ENCODE measurements at places on chromosomes 12 and 14. TPM values are rescaled to one million over a fixed set of nuclear protein-coding genes. Genes with fewer than 3 reads are reported as not detected.

PIWIL1 gene
- total RNA-seq, result 1.4 TPM

GRCh38 chr14:50047274-50047676 lies 69.1 kb downstream of the VCPKMT start:
- DNase-seq, result no peak

DNA sequence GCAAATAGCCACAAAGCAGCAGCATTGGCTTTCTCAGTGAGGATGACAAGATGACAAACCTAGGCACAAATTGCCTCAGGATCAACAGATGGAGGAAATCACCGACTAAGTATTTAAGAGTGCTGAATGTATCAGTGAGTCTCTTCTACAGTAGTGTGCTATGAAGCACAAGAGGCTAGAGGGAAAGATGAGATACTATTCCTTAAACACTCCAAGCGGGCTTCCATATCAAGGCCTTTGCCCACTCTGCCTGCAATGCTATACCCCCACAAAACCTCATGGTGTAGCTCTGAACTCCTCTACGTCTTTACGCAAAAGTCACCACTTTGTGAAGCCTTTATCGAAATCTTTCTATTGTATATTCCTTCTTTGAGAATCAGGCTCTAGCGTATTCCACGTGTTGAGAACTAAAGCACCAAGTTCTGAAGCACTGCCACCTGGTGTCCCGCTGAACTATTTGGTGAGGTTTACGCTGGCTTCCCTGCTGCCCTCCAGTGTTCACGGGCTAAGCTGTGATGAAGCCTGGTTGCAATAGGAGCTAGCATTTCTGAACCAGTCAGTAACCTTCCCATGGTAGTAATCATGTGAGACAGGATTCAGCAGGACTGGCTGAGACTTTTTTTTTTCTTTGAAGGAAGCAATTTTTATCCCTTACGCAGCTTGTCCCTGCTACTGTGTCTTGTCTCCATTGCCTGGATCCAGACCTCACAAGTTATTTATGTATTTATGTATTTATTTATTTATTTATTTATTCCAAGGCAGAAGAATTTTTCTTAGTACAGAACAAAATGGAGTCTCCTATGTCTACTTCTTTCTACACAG lies 426.5 kb upstream of the OR4E1 start:
- DNase-seq, result peak; percentile 88

DNA sequence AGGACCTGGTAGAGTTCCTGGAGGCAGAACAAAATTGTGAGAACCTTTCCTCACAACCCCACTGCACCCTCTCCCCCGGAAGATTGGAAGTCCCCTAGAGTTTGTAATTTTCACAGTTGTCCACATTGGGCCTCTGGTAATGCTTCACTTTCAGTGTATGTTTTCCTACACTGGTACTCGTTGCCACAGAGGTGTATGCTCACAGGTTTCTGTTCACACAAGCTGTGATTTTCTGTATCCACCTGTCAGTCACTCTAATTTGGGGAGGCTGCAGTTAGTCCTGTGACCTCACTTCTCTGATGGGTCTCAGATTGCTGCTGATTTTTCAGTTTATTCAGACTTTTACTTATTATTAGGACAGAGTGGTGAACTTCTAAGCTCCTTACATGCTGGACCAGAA lies 66.4 kb upstream of the BMP4 start:
- no peak for DNase-seq

DNA sequence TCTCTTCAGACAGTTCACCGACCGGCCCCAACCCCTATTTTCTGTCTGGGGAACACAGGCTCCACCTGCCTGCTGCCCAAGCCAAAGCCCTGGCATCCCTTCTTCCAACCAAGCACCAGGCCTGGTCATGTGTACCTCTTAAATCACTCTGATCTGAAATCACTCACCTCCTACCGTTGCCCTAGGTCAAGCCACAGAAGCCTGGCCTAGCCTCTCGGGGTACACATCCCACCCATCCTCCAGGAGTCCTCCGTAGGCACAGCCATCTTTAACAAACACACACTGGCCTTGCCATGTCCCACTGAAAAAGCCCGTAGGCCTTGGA lies 81.8 kb downstream of the IRF2BPL start:
- DNase-seq, result no peak

- no peak for DNase-seq
Measured at GRCh38 chr12:5456030-5456429, 24.1 kb downstream of the NTF3 start.

IL23A gene
- total RNA-seq, result 6.0 TPM

- no peak for DNase-seq
Measured at GRCh38 chr14:87629788-87630187, 363.2 kb downstream of the GALC start.

- no peak for DNase-seq
Measured at GRCh38 chr12:108565976-108566375, 3.6 kb downstream of the ISCU start.

SP1 gene
- total RNA-seq, result 28.6 TPM

DNA sequence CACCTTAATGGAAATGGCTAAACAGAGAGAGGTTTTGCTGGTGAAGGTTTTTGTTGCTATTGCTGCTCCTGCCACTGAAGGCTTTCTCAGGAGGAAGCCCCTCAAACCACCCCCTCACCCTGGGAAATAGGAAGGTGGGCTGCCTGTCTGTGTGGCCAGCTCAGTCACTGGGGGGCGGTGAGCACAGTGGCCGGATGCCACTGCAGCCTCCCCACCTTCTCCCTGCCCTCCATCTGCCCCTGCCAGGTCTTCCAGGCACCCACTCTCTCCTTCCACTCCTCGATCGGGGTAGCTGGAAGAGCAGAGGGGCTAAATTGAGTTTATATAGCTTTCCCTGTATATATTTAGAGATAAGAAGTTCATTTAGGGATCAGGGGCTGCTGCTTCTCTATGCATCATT lies 80.8 kb downstream of the PAPOLA start:
- no peak for DNase-seq

DNA sequence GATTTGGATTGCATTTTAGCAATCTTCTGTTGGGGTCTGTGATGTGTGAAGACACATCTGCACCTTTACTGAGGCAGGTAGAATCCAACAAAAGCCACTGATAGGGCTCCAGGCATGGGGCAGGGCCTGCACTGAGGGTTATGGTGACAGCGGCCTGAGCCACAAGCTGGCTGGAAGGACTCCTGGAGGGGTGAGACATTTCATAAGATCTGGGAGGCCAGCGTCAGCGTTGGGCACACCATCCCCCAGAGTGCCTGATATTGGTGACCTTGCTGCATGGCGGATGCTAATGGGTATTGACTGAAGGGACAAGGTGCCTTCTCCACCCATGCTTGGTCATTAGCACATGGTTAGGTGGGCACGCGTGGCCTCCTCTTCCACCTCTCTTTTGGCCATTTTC lies 187.6 kb downstream of the CACNA1C start:
- DNase-seq, result no peak

- DNase-seq, result no peak
Measured at GRCh38 chr12:65184176-65184857, 14.9 kb downstream of the LEMD3 start.

DNA sequence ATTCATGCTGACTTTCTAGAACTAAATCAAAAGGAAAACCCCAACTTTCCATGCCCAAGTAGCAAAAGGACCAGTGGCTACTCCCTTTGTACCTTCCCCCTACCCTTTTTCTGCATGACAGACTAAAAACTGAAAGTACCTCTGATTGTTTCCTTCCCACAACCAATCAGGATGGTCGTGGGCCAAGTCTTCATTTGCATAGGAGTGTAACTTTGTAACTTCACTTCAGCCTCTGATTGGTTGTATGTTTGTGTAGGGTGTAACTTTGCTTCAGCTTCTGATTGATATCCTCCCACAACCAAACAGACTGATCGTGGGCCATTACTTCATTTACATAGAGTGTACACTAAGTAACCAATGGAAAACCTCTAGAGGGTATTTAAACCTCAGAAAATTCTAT lies 96.5 kb downstream of the DENND5B start:
- no peak for DNase-seq

- no peak for DNase-seq
Measured at GRCh38 chr12:43015090-43015737, 425.7 kb upstream of the PRICKLE1 start.

RNASE7 gene
- total RNA-seq, result 4.1 TPM

DNA sequence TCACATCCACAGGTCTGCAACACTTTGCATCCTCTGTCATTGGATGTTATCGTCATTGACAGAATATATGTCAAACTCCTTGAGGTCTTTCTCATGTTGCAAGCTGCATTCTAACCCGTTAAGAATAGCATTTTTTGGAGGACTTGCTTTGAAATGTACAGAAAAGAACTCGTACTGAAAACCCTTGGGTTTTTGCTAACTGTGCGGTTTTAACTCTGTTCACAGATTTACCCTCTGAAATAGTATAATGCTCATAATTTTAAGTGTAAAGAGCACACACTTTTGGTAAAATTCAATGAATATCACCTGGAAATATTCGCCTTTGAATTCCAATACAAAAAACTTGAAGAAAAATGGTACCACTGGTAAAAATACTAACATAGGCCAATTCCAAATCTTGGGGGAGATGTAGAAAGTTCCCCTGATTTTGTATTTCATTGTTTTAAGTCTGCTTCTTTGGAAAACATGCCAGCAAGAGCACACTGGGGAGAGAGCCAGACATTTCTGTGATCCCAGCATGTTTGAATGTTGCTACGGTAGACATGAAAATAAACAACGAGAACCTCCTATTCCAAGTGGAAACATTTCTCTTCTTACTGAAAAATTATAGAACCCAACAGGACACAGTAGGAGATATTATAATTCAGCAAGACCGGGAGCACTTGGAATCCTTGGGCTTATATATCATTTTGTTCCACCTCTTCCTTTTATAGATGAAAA lies 446.0 kb downstream of the AEBP2 start:
- DNase-seq, result peak; percentile 33

GRCh38 chr12:102064476-102064875 lies 2.7 kb upstream of the WASHC3 start:
- DNase-seq, result no peak

- DNase-seq, result no peak
Measured at GRCh38 chr12:60391051-60391450, 795.2 kb downstream of the SLC16A7 start.

DNA sequence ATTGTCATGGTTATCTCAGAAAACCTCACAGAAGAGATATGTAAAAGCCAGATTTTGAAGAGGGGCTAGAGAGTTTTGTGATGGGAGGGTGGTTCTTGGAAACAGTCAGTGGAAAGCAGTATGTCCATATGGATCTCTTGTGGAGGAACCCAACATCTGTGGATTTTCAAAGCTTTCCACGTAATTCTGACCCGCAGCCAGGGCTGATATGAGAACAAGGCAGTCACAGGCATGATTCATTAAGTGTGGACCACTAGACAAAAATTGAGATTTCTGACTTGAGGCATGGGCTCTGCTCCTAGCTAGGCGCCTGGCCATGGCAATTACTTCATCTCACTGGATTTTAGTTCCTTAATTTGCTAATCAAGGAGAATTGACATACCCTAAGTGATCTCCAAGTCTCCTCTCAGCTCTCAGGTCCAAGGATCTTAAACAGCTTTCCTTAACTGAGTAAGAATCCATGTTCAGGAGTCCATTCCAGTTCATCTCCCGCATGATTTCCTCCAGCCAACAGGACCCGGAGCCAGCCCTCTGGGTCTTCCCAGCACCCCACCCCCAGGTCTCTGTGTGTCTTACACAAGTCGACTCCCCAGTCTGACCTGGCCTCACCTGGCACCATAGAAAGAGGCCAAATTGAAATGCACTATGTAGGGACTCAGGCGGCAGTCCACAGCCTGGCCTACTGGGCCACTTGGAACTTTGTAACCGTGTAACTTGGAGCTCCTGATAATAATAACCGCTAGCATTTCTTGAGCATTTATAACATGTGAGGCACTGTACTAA lies 176.3 kb upstream of the PARP11 start:
- DNase-seq, result peak; percentile 76

GRCh38 chr14:52802597-52802996 lies 11.2 kb upstream of the GNPNAT1 start:
- no peak for DNase-seq

DNA sequence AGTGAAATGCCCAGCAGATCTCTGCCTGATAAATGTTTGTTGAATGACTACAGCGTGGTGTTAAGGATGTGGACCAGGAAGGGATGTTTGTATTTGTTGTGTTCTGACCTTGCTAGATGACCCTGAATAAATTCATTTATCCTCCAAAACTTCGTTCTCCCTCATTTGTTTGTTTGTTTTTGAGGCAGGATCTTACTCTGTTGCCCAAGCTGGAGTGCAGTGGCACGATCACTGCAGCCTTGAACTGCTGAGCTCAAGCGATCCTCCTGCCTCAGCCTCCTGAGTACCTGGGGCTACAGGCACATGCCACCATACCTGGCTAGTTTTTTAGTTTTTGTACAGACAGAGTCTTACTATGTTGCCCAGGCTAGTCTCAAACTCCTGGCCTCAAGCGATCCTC lies 96.7 kb downstream of the TSPAN9 start:
- no peak for DNase-seq

GRCh38 chr12:54891717-54892478 lies 37.6 kb downstream of the MUCL1 start:
- no peak for DNase-seq

Data from umbilical cord (tissue), 2 donors.